NCI-H460 (cell line): ENCODE measurements at places on chromosomes 6 and 20. TPM values are rescaled to one million over a fixed set of nuclear protein-coding genes. Genes with fewer than 3 reads are reported as not detected.

PRKN gene
- total RNA-seq = 14.9 and 20.4 TPM in 2 replicates

SRMS gene
- not detected in 2 replicates for total RNA-seq

CST4 gene
- total RNA-seq = 0.42 TPM in 1 of 2 replicates, not detected in the other

HTR1E gene
- total RNA-seq = not detected in 2 replicates

DYNLT2 gene
- total RNA-seq = 1.2 and 1.3 TPM in 2 replicates

PCK1 gene
- 0.23 and 0.32 TPM in 2 replicates for total RNA-seq

HDGFL1 gene
- total RNA-seq = not detected in 2 replicates

ZNF334 gene
- total RNA-seq = 0.66 and 0.94 TPM in 2 replicates

LY6G5C gene
- total RNA-seq = 0.95 and 1.3 TPM in 2 replicates

SNAI1 gene
- 2.2 and 2.3 TPM in 2 replicates for total RNA-seq

KCNK17 gene
- not detected in 2 replicates for total RNA-seq

DEFB132 gene
- not detected in 2 replicates for total RNA-seq

ANKRD6 gene
- 1.5 and 1.8 TPM in 2 replicates for total RNA-seq

KIAA0408 gene
- total RNA-seq = 0.09 TPM in 1 of 2 replicates, not detected in the other

LAMA4 gene
- total RNA-seq = not detected in 2 replicates

CENPQ gene
- 6.9 and 8.6 TPM in 2 replicates for total RNA-seq

FAM209B gene
- not detected in 2 replicates for total RNA-seq

ZBP1 gene
- total RNA-seq = not detected in 2 replicates

RFX6 gene
- total RNA-seq = not detected in 2 replicates

NPBWR2 gene
- not detected in 2 replicates for total RNA-seq

PGC gene
- total RNA-seq = not detected in 2 replicates

NKX2-2 gene
- total RNA-seq = not detected in 2 replicates

PEDS1 gene
- 40.0 and 47.3 TPM in 2 replicates for total RNA-seq

ZBTB12 gene
- 1.8 and 2.8 TPM in 2 replicates for total RNA-seq

APOM gene
- total RNA-seq = 2.4 and 2.8 TPM in 2 replicates

C6orf15 gene
- total RNA-seq = not detected in 2 replicates

LHFPL5 gene
- total RNA-seq = not detected in 2 replicates

PSMG4 gene
- 25.4 and 32.5 TPM in 2 replicates for total RNA-seq

RRAGD gene
- total RNA-seq = 3.0 and 4.0 TPM in 2 replicates

SLC22A2 gene
- not detected in 2 replicates for total RNA-seq

HLA-DRA gene
- total RNA-seq = 0.12 TPM in 1 of 2 replicates, not detected in the other

PDYN gene
- total RNA-seq = not detected in 2 replicates

BHLHE23 gene
- total RNA-seq = not detected in 2 replicates

CFAP61 gene
- total RNA-seq = 0.32 TPM in 1 of 2 replicates, not detected in the other

CST2 gene
- total RNA-seq = 0.78 TPM in 1 of 2 replicates, not detected in the other

IL17A gene
- total RNA-seq = not detected in 2 replicates

C6orf132 gene
- total RNA-seq = not detected in 2 replicates

HMGCLL1 gene
- total RNA-seq = 0.07 TPM in 1 of 2 replicates, not detected in the other

ADGRF4 gene
- 0.12 and 0.17 TPM in 2 replicates for total RNA-seq

OXT gene
- not detected in 2 replicates for total RNA-seq

FOXC1 gene
- total RNA-seq = 94.3 and 111 TPM in 2 replicates
